ENCODE measurements at places on chromosomes 16 and 17.

DNA sequence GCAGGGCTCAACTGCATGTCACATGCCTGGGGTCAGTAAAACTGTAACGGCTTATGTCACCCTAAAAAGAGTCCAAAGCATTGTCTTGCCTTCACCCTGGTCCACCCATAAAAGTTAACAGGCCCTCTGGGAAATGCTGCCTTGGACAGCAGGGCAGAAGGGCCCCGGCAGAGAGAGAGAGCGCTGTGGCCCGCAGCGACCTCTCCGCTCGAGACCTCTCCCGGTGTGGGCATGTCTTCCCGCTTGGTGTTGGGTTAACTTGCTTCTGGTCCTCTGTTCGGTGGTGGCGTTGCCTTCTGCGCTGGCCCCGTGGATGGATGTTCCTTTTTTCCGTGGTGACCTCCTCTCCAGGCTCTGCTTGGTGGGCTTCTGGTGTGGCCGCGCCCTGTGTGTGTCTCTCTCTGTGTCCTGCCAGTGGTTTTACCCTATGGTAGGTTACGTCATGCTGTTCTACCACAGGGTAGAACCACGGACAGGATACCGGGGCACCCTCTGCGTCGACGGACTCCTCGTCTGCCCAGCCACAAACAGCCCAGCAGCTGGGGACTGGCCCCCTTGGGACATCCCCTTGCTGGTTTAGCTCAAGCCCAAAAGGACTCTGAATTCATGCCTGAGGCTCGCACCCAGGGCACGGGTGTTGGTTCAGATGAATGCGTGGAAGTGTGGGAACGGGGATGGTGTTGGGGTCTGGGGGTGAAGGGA lies 18.3 kb upstream of the CLEC18A start:
- no peak for DNase-seq

- DNase-seq, result no peak
These were observed 3.4 kb downstream of the MIF4GD start for GRCh38 chr17:75267411-75268232.

DNA sequence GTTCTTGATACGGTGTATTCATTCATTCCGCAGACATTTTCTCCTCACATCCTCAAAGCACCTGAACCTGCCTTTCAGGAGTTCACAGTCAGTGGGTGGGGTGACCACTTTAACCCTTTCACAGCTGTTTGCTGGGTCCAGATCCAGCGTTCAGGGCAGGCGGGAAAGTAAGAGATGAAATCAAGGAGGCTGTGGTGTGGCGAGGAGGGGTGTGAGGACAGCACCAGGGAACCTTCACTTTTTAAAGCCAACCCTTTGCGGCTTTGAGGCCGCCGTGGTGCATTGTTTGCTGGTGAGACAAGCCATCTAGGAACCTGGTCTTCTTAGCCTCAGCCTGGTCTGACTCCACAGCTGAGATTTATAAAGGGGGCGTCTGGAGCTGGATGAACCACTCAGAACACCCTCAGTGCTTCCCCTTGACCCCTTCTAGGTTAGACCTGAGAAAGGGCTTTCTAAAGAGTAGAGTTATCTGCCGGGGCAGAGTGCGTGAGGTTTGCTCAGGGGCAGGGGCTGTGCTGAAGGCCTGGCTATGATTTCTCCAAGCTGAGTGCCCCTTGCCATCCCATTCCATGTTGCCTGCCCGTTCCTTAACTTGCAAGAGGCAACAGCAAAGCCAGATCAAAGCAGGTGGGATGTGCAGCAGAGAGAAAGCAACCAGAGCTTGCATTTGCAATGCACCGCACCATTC lies 933 bp downstream of the CCR7 start:
- peak; percentile 53 for DNase-seq

DNA sequence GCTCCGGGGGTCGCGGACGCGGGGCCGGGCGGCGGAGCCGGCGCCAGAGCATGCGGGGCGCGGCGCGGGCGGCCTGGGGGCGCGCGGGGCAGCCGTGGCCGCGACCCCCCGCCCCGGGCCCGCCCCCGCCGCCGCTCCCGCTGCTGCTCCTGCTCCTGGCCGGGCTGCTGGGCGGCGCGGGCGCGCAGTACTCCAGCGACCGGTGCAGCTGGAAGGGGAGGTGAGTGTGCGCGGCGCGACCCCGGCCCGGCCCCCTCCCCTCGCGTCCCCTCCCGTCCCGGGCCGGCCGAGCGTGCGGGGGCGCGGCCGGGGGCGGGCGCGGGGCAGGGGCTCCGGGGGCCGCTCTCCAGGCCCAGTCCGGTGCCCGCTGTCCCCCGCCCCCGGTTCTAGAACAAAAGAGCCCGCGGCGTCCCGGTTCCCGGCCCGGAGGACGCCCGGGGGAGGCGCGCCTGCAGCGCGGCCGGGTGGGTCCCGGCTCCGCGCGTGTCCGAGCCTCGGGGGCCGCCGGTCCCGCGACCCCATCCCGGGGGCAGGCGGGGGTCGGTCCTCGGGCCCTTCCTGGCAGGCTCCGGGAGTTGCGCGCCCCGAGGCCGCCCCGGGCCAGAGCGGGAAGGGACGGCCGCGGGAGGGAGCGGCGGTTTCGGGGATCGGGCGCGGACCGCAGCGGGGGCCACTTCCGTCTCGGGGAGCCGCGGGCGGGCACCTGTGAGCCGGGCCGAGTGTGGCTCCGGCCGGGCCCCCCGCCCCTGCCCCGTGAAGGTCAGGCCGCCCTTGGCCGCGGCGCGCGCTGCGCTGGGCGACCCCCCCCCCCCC lies 563 bp downstream of the METRNL start:
- DNase-seq, result no peak

DNA sequence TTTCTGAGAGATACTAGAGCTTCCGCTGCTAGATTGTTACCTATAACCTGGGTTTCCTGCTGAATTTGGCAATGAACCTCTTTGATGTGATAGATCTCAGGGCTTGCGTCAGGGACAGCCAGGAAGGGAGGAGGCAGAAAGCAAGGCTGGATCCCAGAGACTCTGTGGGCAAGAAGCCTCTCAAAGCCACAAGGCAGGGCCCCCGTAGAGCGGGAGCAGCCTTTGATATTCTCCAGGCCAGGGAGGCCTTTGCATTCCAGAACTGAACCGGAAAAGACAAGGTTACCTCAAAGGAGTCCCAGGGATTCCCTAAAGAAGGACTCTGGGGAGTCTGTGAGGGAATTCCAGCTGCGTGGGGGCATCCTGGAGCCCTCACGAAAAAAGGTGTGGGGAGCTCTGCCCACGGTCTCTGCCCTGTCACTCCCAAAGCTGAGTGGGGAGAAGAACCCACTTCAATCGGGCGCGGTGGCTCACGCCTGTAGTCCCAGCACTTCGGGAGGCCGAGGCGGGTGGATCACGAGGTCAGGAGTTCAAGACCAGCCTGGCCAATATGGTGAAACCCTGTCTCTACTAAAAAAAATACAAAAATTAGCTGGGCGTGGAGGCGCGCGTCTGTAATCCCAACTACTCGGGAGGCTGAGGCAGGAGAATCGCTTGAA lies 14.3 kb upstream of the SCIMP start:
- DNase-seq, result no peak

DNA sequence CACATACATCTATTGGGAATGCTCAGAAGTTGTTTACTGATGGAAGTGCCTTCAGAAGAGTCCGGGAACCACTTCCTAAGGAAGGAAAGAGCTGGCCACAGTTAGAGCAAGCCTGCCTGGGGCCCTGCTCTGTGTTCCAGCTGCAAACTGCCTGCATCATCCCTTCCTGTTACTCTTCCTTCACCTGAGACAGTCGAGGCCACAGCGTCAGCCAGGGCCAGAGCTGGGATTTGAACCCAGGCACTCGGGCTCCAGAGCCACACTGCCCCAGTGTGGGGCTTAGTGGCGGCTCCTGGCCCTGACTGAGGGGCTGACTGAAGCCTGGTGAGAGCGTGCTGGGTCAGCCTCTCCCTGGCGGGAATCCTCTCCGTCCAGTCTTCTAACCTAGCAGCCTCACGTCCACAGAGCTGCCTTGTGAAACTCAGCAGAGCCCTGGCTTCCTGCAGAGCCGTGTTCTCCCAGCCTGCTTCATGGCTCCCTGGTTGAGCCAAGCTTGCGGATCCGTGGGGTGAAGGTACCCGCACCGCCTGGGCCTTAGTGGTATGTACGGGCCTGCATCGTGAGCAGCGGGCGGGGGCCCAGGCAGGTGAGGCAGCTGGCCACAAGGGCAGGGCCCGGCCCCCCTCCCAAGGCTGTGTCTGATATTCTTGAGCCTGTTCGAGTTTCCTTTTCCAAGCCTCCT lies 4.6 kb upstream of the C17orf99 start:
- DNase-seq, result no peak

GRCh38 chr16:88531931-88532433 lies 38.2 kb upstream of the ZC3H18 start:
- no peak for DNase-seq

DNA sequence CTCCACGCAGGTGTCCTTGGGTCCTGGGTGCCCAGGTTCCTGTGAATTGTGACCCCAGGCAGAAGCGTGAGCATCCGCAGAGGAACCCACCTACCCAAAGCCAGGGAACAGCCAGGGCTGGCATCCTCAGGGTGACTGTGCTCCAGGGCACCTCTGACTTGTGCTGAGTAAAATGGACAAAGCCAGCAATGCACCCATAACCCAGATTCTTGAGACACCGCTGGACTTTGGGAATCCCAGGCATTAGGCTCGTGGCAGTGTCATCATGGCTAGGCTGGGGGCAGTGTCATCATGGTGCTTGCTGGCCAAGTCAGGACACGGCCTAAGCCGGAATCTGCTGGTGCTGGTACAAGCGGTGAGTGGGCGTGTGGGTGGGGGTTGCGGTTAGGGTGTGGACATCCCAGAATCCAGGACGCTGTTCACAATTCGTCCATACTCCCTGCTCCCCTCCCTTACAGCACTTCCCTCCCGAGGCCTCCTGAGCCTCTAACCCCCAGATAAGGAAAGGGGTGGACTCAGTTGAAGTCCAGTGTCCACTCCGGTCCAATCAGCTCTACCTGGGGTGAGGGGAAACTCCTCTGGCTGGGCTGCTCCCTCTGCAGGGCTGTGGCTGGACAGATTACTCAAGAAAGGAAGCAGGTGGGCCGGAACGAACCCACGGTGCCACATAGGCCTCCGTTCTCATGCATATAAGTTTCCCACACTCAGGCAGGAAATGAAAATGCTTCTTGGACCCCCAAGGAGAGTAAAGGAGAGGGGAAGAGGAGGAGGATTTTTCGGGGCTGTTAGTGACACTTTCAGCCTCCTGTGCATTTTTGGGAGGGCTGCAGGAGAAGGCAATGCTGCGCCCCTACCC lies 138.9 kb downstream of the SEC14L1 start:
- no peak for DNase-seq

DNA sequence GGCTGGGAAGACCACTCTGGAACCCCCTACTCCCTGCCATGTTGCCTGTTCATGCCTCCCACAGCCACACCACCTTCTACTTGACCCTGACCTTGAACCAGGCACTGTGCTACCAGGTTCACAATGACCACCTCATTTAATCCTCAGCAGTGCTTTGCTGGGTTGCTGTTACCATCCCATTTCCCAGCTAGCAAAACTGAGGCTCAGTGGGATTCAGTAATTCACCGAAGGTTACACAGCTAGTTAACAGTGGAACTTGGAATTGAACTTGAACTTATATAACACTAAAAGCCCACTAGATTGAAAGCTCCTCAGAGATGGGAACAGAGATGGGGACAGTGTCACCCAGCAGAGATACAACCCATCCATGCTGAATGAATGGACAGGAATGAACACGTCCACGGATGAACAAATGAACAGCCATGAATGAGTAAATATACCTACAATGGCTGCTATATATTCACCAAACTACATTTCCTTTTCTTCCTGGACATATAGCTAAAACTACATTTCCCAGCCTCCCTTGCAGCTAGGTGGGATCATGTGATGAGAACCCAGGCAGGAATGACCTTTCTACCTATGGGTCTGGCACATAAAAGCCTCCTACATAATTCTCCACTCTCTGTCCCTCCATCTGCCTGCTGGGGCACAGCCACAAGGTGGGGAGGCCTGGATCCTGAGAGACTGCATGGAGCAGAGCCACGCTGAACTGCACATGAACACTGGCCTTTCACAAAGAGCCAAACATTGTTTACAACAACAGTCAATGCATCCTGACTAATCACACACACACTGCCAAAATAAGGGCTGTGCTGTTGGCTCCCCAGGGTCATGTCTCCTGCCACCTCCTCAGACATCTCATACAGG lies 94.8 kb downstream of the RMI2 start:
- DNase-seq, result no peak

DNA sequence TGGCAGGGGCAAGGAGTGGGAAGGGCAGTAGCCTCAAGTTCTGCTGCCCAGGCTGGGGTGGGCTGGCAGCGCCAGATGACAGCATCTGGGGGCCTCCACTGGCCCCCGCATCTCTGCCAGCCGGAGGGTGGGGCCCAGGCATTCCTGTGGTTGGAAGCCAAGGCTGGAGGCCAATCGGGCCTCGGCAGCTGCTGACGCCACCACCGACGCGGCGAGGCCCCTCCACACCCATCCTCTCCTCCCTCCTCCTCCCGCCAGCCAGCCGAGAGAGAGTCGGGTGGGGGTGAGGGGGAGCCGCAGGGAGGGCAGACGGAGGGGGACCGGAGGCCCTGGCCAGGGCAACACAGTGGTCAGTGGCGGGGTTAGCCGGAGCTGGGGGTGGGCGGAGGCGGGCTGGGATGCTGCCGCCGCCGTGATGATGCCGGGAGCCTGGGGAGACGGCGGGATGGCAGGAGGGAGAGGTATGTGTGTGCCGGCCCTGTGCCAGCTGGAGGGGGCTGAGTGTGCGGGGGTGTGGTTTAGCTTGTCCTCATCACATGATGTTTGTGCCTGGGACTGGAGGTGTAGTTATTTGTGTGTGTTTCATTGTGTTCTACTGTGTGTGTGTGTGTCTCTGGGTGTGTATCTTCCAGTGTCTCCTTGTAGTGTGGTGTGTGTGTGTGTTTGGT lies 36.6 kb downstream of the ARHGAP23 start:
- no peak for DNase-seq

DNA sequence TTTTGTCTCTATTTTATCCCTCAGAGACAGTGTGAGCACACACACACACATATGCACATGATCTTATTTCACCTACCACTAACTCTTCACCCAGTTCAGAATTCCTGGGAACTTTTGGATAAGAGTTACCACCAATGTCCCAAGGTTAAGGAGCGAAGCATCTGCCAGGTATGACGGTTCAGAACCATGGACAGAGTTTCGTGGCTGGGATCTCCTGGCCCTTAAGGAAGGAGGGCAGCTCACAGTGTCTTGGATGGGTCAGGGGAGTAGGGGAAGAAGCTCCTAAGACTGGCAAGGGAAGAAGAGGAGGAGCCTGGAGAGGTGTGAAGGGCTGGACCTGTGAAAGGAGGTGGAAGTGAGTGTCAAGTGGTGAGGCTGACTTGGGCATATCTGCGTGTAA lies 23.0 kb upstream of the TMEM132E start:
- DNase-seq, result no peak

- DNase-seq, result no peak
These were observed 31.0 kb downstream of the SOX9 start for GRCh38 chr17:72151565-72152386.

Measured in activated CD4-positive, alpha-beta T cell treated with anti-CD3 and anti-CD28 coated beads, Interleukin-2, amount 50 U/mL, for 1 hour (primary cell).